ENCODE measurements at places on chromosomes 6 and 20.

DNA sequence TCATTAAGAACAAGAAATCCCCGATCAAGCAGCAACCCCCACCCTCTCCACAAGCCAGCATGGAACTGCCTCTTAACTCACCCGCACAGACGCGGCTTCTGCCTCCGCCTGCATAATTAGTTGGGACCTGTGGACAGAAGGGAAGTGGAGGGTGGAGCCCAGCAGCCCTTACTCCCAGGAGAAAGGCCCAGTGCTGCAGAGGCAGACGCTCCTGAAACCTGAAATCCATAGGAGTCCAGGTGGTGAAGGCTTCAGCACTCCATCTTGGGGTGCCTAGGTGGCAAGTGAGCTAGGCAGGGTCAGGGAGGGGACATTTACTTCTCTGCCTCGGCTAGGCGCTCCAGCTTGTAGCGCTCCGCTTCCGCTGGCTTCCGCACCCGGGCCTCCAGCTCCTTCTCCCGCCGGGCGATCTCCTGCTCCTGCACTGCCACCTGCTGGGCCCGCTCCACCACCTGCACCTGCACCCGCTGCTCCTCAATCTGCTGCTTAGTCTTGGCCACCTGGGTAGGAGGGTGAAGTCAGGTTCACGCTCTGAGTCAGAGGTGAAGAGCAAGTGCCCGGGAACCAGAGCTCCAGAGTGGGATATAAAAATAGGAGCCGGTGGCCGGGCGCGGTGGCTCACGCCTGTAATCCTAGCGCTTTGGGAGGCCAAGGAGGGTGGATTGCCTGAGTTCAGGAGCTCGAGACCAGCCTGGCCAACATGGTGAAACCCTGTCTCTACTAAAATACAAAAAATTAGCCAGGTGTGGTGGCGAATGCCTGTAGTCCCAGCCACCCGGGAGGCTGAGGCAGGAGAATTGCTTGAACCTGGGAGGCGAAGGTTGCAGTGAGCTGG, 10.7 kb downstream of the TUBB start:
- peak; percentile 74 for DNase-seq

- no peak for DNase-seq
Measured at GRCh38 chr20:38181207-38181801, 16.2 kb upstream of the TGM2 start.

DNA sequence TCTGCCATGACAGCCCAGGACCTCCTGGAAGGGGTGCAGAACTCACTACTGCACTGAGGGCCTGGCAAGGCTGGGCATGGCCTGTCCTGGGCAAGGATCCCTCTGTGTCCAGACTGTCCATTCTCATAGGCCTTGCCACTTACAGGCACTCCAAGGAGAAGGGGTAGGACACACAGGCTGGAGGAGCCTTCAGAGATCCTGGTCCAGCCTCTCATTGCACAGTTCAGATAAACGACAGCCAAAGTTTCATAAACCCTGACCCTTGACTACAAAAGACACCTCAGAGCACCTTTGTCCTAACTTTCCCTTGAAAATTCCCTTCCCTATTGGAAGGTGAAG, 19.6 kb downstream of the TGM3 start:
- DNase-seq, result no peak

DNA sequence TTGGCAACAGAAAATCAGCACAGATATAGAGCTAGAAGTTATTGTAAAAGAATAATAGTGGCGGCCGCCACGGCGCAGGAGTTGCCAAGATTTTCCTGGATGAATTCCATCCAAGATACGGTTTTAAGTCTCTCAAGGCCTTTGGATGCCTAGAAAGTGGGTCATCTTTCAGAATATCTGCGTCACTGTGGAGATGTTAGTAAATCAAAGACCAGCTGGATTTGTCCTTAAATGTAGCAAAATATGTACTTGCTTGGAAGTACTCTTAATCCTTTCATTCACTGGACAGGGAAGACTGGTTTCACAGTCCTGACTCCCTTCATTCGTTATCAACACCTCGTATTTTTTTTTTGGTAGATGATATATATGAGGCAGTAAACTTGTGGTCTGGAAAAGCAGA, 83.0 kb downstream of the SLC22A3 start:
- no peak for DNase-seq

GRCh38 chr6:2111162-2111677, 134.2 kb downstream of the GMDS start:
- DNase-seq, result no peak

DNA sequence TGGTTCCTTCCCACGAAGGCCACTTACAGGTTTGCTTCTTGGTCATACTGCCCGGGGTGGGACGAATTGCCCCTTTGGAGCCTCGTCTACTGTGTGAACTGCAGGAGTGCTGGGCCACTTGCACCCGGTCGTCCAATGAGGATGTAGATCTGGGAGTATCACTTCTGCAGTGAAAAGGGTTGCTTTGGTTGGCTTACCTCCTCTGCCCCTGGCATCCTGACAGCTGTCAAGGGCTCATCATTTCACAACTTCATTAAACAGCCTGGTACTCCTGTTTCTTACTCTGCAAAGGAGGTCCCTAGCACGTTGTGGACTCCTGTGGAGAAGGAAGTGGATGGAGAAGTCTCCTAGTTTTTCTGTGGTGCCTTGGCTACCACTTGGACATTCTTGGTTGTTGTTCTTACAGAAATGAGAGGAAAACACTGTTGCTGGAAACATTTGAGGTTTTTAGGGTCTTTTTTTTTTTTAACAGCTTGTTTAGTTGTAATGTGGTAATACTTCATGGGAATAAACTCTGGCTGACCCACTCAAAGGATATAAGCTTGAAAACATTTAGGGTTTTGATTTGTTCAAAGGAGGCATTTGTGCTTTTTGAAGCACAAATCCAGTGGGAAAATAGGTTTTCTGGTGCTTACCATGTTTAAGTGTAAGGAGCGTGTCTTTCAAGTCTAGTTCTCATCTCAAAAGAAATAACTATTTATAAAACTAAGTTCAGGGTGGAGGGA, 60.7 kb downstream of the AKAP12 start:
- DNase-seq, result no peak

DNA sequence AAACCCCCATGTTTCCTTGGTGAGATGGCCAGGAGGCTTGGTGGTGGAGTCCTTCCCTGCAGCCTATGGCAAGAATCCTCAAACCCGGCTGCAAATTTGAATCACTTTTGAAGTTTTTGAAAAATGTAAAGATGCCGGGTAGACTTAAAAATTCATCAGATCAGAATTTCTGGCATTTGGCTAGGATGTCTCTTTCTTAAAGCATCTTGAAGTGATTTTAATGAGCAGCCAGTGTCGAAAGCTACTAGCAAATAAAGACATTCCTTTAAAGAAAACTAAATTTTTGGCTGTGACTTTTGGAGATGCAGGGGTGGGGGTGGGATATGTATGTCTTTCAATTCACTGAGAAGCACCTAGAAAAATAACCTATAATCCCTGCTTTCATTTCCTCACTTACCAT, 25.6 kb upstream of the NOX3 start:
- no peak for DNase-seq

DNA sequence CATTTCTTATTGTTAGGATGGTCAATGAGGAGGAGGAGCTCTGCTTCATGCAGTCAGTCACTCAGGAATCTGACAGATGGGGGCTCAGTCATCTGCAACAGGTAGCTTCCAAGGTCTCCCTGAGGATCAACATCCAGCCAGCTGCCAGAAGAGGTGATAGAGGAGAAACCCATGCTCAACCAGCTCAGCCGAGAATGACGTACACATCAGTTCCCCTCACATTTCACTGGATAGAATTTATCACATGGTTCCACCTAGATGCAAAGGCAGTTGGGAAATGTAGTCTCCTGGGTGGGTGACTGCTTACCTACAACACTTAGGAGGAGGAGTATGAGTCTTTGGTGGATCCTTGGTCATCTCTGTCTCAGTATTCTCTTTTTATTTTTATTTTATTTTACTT, 144.5 kb downstream of the CEBPB start:
- no peak for DNase-seq

GRCh38 chr6:45822246-45822812, 193.3 kb downstream of the CLIC5 start:
- no peak for DNase-seq

DNA sequence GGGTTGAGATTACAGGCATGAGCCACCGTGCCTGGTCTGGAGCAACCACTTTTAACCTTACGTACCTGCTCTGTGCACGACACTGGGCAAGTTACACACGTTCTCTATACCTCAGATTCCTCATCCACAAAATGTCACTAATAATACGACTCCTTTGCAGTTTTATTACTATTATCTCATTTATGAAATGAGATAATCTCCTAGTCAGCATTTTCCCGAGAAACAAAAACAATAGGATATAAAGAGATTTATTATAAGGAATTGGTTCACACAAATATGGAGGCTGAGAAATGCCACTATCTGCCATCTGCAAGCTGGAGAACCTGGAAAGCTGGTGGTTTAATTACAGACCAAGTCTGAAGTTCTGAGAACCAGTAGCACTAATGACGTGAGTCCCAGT, 12.0 kb upstream of the KIF13A start:
- DNase-seq, result no peak

DNA sequence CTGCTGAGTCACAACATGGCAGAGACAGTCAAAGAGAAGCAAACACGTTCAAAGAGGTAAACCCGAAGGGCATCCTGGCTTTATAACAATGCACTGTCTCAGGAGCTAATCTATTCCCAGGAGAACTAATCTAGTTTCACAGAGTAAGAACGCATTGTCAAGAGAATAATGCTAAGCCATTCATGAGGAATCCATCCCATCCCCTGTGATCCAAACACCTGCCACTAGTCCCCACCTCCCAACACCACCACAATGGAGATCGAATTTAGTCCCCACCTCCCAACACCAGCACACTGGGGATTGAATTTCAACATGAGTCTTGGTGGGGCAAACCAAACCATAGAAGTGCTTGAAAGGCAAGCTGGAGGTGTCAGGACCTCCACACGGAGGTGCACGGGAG, 231.5 kb upstream of the ID4 start:
- DNase-seq, result no peak

GRCh38 chr6:17851720-17852161, 135.7 kb downstream of the KIF13A start:
- no peak for DNase-seq

- DNase-seq, result no peak
Measured at GRCh38 chr20:46938434-46938833, 43.8 kb downstream of the EYA2 start.

GRCh38 chr6:53956068-53956711, 155.1 kb upstream of the MLIP start:
- DNase-seq, result no peak

DNA sequence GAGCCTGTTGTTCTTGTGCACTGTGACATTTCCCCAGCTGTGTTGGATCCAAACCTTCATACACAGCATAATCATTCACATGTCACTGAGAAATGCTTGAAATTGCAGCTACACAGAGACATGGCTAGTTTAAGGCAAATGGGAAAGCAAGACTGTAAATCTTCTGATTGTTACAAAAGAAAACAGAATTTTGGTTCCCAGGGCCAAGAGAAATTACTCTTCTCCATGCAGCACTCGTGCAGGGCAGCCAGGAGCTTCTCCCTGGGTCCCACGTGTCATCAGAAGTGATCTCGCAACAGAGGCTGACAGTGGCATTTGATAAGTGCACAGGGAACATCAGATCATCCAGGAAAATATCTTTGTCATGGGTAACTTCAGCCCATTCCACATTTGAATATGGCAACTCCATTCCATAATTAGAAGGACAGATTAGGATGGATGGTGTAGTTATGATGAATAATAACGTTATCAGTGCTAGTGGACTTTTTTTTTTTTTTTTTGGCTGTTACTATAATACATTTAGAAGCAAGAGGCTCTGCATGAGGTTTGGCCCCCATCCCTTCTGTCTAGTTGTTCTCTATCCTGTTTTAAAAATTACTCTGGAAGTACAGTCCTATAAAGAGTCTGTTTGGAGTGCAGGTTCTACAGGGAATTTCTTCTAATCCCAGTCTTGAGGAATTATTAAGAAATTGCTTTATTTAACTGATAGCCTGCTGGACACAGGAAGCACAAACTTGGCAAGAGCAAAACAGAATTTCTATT, 571.0 kb upstream of the NOX3 start:
- DNase-seq, result no peak

- DNase-seq, result no peak
Measured at GRCh38 chr20:15162079-15162647, 824.8 kb upstream of the FLRT3 start.

DNA sequence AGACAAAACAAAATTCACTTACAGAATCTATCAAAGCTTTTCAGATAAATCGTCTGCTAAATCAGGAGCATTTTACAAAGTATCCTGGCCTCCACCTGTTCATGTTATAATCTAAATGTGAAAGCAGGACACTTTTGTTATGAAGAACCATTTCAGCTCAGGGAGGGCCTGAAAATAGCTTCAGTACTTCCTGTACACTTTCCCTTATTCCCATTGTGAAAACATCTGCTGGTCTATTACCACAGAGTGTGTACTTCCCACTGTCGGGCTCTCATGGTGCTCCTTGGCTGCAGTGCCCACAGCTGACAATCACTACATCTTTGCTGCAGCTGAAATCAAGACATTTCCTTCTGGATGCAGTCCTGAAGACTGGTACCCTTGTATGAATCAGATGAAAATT, 128.1 kb downstream of the OPRM1 start:
- no peak for DNase-seq

GRCh38 chr6:155635416-155635815, 179.8 kb upstream of the NOX3 start:
- no peak for DNase-seq

- no peak for DNase-seq
Measured at GRCh38 chr6:85995339-85996033, 352.8 kb upstream of the SYNCRIP start.

DNA sequence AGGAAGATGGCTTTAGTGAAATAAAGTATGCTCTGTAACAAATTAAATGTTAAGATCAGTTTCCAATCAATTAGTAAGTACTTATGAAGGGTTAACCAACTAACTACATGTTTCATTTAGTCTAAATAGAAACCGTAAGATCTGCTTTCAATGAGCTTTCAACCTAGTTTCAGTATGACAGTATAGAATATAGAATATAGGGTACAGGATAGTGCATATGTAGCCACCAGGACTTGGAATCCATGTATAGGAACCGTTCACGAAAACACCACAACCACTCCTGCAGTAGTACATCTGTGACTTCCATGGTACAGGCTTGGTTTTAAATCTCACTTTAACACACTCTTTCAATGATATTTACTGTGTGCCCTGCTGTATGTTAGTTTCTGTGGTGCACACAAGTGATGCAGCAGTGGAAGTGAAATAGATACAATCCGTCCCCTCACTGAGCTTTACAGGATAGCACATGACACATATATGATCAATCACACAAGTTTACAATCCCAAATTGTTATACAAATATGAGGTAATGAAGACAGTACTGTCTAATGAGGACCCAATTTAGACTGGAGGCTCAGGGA, 479.7 kb upstream of the MARCKS start:
- no peak for DNase-seq

DNA sequence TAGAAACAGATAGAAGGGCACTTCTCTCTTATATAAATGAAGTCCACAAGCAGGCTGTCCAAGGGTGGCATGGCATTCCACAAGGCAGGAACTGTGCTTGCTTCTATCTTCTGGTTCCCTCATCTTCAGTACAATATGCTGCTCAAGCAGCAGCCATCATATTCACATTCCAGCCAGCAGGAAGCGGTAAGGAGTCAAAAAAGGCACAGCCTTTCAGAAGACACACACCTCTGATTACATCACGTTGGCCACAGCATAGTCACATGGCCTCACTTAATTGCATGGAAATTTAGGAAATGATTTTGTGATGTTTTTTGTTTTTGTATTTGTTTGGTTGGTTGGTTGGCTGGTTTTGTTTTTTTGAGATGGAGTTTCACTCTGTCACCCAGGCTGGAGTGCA, 19.0 kb downstream of the REM1 start:
- DNase-seq, result no peak

GRCh38 chr6:34374069-34374468, 18.4 kb downstream of the NUDT3 start:
- DNase-seq, result no peak

Measured in stimulated activated CD8-positive, alpha-beta memory T cell treated with anti-CD3 and anti-CD28 coated beads, Interleukin-2, amount 100 ng/mL, for 48 hours (primary cell).